ENCODE measurements at places on chromosomes 6 and 20. TPM values are rescaled to one million over a fixed set of nuclear protein-coding genes. Genes with fewer than 3 reads are reported as not detected.

DNA sequence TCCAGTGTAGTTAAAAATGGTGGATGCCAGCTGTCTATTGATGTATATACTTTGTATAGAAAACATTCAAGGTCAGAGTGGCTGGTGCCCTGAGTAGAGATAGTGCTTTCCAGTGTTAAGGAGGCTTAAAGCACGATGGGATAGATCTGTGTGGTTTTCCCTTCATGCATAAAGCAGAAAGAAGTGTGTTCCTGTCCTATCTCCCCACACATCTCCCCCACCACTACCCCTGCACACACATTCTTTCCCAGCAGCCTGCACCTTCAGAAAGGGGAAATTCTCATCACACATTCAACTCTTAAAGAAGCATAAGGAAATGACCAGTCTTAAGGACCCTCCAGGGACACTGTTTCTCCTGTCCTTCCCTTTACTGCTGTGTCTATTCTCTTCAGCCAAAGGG lies 221.7 kb upstream of the TAB2 start:
- DNase-seq: no peak

DNA sequence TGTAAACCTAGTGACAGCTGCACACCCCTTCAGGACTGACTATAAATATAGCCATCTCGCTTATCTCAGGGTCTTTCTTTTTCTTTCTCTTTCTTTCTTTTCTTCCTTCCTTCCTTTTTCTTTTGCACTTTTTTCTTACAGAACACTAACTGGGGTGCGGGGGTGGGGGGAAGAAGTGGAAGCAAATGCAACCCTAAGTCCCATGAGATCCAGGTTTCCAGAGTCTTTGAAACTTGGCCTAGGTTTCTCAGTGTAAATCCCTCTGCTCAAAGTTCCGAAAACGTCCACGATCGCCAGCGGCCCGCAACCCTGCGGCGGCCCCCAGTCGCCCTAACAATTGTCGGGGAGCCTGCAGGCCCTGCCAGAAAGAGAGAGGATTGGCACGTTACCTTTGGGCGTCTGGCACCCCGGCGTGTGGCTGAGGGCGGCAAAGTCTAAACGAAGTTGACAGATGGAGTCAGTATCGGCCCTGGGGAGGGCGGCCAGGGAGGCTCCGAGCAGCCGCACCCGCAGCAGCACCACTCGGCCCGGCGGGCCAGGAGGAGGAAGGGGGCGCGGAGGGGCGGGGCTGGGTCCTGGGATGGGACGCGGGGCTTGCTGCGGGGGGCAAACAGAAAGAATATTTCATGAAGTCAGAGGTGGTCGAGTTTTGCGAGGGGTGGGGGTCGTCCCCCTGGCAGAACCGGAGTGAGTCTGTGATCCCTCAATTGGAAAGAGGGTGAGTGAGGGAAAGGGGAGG lies 577 bp upstream of the FOXF2 start:
- DNase-seq: no peak

- no peak for DNase-seq
These were observed 29.6 kb downstream of the PTK7 start for GRCh38 chr6:43105538-43106222.

DNA sequence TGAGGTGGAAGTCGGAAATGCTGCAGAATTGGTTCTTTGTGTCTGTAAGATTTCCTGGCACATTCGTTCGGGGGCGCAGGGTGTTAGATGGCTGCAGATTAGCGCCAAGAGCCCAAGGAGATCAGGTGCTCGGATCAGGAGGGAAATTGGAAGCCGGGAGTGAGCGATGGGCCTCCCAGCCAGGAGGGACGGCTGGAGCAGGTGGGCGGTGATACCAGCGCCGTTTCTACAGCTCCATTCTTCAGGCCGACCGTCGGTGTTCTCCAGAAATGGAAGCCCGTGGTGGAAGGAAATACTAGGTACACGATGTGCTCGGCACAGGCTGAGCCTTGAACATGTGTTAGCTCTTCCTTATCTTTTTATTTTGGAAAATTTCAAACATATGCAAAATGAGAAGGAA lies 6.5 kb downstream of the SIRPA start:
- no peak for DNase-seq

DNA sequence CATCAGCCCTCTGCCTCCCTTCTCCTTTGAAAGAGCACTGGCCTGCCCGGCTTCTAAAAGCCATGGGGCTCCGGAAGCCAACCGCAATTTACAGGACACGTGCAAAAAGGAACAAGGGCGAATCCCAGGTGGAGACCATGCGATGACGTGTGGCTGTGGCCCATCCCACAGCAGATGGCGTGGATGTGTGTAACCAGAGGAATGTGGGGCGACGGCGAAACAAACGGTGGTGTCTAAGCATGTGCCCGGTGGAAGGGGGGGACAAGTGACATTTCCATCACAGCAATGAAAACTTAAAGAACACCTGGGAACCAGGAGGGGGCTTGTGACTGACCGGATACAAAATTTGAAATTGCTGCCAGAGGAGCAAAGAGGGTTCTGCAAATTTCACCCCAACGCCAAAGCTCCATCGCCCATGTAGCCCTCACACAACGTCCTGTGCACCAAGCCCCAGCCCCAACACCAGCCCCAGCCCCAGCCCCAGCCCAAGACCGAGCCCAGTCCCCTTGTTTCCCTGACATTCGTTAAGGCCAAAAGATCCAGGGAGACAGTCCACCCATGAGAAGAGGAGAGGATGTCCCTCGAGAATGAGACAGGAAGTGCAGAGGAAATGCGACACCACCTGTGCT lies 159.7 kb upstream of the ZNF337 start:
- no peak for DNase-seq

DNA sequence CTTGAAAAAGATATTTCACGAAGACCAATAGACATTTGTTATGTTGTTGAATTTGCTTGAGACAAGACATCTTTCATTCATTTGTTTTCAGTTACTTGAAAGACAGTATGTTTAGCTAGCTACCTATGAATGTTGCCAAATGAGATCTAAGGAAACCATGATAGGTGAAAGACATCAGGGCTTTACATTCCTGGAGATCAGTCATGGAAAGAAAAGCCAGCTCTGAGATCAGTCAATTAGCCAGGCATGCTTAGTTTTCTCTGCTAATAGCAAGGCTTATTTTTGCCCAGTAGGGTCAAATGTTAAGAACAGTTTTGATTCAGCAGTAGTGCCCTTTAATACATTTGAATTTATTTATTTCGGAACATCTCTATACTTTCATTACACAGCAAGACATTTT lies 116.5 kb upstream of the EDN1 start:
- no peak for DNase-seq

GRCh38 chr20:37896932-37897548 lies 5.9 kb upstream of the VSTM2L start:
- DNase-seq: no peak

DNA sequence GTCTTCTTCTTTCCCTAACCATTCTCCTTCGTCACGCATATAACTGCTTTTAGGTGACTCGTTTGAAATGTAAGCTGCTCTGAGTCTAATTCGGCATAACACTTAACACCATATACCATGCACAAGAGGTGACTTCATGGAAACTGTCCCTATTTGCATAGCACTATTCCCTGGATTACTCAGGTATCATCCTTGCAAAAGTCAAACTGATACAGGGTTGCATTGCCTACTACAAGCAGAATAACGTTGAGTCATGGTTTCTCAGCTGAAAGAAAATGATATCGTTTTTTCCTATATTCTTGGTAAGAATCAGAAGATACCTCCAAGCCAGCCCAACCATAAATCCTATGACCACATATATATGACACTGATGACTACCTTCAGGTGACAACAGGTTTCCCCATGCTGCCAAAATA lies 227.5 kb downstream of the ATXN1 start:
- no peak for DNase-seq

DNA sequence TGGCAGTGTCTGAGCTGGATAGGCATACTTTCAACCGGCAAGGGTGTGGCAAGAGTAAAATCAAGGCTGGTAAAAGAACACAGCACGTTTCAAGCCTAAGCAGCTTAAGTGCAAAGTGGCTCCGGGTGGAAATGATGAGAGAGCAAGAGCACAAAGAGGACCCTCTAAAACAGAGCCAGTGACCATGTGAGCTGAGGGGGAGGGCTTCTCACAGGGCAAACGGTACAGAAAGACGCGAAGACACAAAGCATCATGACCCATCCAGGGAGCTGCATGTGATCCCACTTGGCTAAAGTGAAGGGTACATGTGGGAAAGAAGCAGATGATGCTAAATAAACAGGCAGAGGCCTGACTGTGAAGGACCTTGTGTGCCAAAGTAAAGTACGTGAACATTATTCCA lies 25.7 kb downstream of the FKBP5 start:
- no peak for DNase-seq

GRCh38 chr6:33117811-33118277 lies 42.1 kb downstream of the HLA-DPB1 start:
- DNase-seq: no peak

GRCh38 chr6:127510876-127511275 lies 8.3 kb downstream of the MTCL3 start:
- no peak for DNase-seq

DNA sequence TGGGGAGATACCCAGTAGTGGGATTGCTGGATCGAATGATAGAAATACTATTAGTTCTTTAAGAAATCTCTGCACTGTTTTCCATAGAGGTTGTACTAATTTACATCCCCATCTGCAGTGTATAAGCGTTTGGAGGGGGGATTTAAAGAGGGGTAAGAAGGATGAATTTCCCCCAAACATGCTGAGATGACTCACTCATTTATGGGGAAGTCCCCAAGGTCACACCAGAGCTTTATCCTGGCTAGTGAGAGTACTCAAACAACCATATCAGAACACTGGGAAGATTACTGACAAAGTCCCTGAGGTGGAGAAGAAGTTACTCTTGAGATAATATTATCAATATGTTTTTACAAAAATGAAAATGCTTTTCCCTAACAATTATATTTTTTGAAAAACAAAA lies 44.0 kb downstream of the ROS1 start:
- DNase-seq: no peak

DNA sequence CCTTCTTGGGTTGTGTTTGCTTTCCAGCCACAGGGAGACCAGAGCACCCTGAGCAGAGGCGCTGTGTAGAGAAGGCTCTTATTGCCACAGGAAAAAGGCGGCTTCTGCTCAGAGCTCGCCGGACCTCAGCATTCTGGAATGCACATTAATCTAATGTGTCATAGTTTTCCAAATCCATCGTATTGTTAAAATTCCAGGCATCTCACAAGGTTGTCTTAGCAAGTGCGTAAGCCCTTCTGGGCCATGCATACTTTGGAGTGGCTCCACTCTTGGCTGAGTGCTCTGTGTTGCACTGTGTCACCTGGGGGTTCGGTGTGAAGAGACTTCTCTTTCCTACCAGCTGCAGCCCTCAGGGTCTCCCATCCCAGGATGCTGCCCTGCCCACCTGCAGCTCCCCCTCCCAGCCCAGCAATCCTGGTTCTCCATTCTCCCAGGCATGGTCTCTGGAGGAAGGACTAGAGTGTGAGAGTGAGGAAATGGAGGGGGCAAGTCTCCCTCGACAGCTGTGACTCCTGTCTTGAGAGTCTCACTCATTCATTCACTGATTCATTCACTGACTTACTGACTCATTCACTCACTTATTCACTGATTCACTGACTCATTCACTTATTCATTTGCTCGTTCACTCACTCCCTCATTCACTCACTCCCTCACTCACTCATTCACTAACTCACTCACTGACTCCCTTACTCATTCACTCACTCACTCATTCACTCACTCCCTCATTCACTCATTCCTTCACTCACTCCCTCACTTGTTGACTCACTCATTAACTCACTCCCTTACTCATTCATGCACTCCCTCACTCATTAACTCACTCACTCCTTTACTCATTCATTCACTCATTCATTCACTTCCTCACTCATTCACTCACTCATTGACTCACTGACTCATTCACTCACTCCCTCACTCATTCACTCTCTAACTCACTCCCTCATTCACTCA lies 83.7 kb upstream of the MPC1 start:
- DNase-seq: no peak

DNA sequence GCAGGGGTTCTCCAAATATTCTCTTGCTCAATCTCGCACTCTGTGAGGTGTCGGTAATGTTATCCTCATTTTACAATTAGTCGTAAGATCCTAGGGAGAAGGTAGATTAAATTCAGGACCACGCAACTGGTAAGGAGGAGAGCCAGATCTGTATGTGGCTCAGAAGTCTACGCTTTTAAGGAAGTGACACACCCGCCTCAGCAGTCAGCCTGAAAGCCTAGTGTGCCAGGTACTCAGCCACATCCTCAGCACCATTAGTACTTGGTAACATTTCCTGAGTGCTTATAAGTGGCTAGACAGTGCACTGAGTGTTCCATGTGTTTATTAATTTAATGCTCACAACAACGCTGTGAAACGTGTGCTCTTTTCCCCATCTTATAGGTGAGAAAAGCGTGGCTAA lies 63.7 kb downstream of the DHX35 start:
- DNase-seq: no peak

DNA sequence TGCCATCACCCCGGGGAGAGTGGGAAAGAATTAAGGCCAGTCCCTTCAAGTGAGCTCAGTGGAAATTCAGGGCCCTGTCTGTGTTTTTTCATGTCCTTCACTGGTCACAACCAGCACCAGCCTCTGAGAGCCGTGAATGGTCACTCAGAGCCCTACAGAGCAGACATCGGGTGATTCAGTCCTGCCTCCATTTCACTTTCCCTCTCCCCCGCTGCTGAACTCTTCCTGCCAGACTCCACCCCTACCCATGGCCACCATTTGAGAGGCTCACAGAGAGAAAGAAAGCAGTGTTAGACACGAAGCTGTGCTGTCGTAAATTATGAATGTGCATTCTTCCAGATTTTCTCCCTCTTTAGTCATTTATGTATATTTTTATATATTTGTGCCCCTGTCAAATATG lies 5.4 kb downstream of the R3HDML start:
- DNase-seq: no peak

GRCh38 chr6:26362836-26363220 lies 2.2 kb upstream of the BTN3A2 start:
- no peak for DNase-seq

Gene LRRN4
- not detected for polyA plus RNA-seq

Gene ENPP1
- polyA plus RNA-seq: 1.2 TPM

Gene PRRT1
- polyA plus RNA-seq: 0.72 TPM

Gene MRPL14
- polyA plus RNA-seq: 108 TPM

Gene WFDC12
- polyA plus RNA-seq: not detected

Gene CDH26
- polyA plus RNA-seq: not detected
